Ascending aorta (tissue), 2 donors: ENCODE measurements at places on chromosomes 6 and 20. TPM values are rescaled to one million over a fixed set of nuclear protein-coding genes. Genes with fewer than 3 reads are reported as not detected.

GRCh38 chr20:63941282-63942081 is 14.7 kb downstream of the UCKL1 start:
- H3K27ac ChIP-seq, result no peak overlapping the region
- peak; percentile 64 for DNase-seq
- H3K36me3 ChIP-seq, result peaks cover 78% of the 10 kb centered on the region
- no peak overlapping the region for H3K4me3 ChIP-seq
- no peaks in the 10 kb centered on the region for H3K27me3 ChIP-seq

DNA sequence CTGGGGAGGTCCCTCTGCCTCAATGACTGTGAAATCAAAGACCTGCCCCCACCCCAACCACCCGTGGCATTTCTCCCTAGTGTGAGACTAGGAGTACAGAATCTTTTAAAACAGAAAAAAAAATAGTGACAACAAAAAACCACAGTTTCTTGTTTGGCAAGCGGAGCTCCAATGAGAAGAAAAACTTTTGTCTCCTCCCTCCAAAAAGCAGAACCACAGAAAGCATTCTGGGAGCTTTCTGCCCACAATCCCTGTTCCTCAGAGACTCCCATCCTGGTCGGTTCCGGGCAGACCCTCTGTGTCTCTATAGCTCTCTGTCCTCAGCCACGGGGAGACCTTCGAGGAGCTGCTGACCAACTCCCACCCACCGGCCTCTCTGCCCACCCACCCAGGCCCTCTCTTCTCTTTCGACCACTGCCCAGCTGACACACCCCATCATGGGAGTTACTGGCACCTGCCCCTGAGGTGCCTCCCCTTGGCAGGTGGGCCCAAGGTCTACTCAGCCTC is 4.9 kb downstream of the PREX1 start:
- no peaks in the 10 kb centered on the region for H3K27me3 ChIP-seq
- peak overlapping the region; percentile 67 for H3K27ac ChIP-seq
- DNase-seq, result no peak
- H3K4me1 ChIP-seq, result peaks cover 9% of the 10 kb centered on the region
- peak overlapping the region; percentile 14 for H3K4me3 ChIP-seq

GRCh38 chr6:112044196-112044595 is 9.7 kb upstream of the CCN6 start:
- H3K27me3 ChIP-seq, result no peaks in the 10 kb centered on the region
- H3K27ac ChIP-seq, result no peak overlapping the region

GRCh38 chr6:130029163-130029562 is 10.8 kb downstream of the L3MBTL3 start:
- no peaks in the 10 kb centered on the region for H3K4me1 ChIP-seq
- DNase-seq, result no peak
- H3K27ac ChIP-seq, result no peak overlapping the region
- H3K4me3 ChIP-seq, result no peak overlapping the region
- H3K27me3 ChIP-seq, result no peaks in the 10 kb centered on the region

- H3K4me1 ChIP-seq, result no peaks in the 10 kb centered on the region
- H3K36me3 ChIP-seq, result no peaks in the 10 kb centered on the region
- H3K27ac ChIP-seq, result no peak overlapping the region
- no peak overlapping the region for H3K4me3 ChIP-seq
Measured at GRCh38 chr6:83047065-83047754, 18.4 kb downstream of the UBE3D start.

- H3K27ac ChIP-seq, result peak overlapping the region; percentile 73
- H3K36me3 ChIP-seq, result no peaks in the 10 kb centered on the region
- H3K4me1 ChIP-seq, result peaks cover 26% of the 10 kb centered on the region
- no peak for DNase-seq
- H3K4me3 ChIP-seq, result peak overlapping the region; percentile 66
Measured at GRCh38 chr6:130967502-130968445, 95.3 kb downstream of the EPB41L2 start.

GRCh38 chr20:24537210-24537609 is 67.8 kb downstream of the SYNDIG1 start:
- H3K4me3 ChIP-seq, result no peak overlapping the region
- H3K27me3 ChIP-seq, result no peaks in the 10 kb centered on the region
- no peaks in the 10 kb centered on the region for H3K4me1 ChIP-seq
- H3K27ac ChIP-seq, result no peak overlapping the region

- H3K27me3 ChIP-seq, result no peaks in the 10 kb centered on the region
- no peak overlapping the region for H3K4me3 ChIP-seq
- no peaks in the 10 kb centered on the region for H3K4me1 ChIP-seq
- H3K36me3 ChIP-seq, result peaks cover 3% of the 10 kb centered on the region
Measured at GRCh38 chr6:151300267-151300991, 60.7 kb downstream of the AKAP12 start.

DNA sequence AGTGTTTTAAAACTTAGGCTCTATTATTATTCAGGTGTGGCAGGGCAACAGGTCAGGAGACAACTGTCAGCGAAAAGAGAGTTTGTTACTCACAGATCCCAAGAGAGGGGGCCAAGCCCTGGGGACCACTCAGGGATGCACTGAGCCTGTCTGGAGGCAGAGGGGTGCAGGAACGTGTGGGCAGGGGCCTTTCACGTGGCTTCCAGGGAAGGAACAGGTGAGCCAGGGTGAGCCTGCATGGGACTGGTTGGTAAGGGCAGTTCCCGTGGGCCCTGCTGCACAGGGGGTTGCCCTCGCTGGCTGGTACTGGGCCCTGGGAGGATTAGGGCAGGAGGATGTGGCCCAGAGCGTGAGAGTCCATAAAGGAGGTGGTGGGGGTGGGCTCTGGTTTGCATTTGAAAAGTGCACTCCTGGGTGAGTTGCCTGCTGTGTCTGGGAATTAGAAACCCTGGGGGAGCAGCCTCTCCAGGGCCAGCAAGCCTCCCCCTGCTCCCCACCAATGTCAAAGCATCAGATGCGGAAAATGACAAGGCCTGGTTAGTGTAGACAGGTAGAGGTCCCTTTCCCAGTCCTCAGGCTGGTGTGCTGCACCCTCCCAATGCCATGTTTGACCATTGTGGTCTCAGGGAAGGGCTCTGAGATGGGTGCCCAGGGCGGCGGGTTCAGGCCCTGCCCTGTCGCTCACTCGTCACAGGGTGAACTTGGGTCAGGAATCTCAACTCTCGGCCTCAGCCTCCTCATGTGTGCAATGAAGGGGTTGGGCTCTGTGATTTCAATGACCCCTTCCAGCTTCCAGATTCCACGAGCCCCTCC is 127.4 kb upstream of the RPS6KA2 start:
- H3K27me3 ChIP-seq, result no peaks in the 10 kb centered on the region
- no peak overlapping the region for H3K27ac ChIP-seq
- DNase-seq, result no peak
- no peaks in the 10 kb centered on the region for H3K4me1 ChIP-seq

GRCh38 chr6:155055729-155056128 is 60.6 kb downstream of the TIAM2 start:
- no peaks in the 10 kb centered on the region for H3K36me3 ChIP-seq
- no peaks in the 10 kb centered on the region for H3K27me3 ChIP-seq
- no peak overlapping the region for H3K4me3 ChIP-seq
- no peak overlapping the region for H3K27ac ChIP-seq
- peak; percentile 24 for DNase-seq

DNA sequence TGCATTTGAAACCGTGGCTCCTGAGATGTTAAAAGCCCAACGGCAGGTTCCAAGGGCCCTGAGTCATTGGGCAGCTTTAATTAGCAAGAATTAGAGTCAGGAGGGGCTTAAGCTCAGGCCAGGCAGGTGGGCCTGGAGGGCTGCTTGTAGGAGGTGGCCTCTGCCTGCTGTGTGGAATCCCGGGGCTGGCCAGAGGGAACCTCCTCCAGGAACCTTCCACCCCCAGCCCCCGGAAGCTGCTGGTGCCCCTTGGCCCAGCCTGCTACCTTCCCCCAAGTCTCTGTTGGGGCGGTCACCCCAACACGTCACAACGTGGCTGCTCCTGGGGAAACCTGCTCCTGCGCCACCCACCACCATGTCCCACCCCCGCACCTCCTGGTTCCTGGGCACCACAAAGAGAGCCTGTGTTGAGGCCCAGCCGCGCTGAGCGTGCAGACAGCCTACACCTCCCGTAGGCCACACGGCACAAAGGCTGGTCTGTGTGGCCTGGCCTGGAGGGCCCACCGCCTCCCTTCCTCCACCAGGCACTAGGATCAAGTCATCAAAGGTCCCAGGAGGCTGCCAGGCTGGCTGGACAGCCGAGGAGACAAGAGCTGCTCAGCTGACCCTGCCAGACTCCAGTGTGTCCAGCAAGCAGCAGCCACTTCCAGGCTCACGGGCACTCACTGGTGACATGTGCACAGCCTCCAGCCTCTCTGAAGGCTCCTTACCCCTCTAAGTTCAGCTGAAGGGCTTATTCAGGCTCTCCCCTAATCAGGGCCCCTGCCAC is 86.3 kb downstream of the SNX5 start:
- DNase-seq, result no peak
- H3K36me3 ChIP-seq, result no peaks in the 10 kb centered on the region
- H3K27me3 ChIP-seq, result no peaks in the 10 kb centered on the region
- H3K4me1 ChIP-seq, result no peaks in the 10 kb centered on the region

- no peaks in the 10 kb centered on the region for H3K27me3 ChIP-seq
- DNase-seq, result no peak
- no peaks in the 10 kb centered on the region for H3K36me3 ChIP-seq
- no peak overlapping the region for H3K4me3 ChIP-seq
- H3K27ac ChIP-seq, result peak overlapping the region; percentile 69
- peaks cover 8% of the 10 kb centered on the region for H3K4me1 ChIP-seq
Measured at GRCh38 chr20:48286601-48287000, 501.3 kb upstream of the SULF2 start.

- no peak overlapping the region for H3K4me3 ChIP-seq
- no peaks in the 10 kb centered on the region for H3K27me3 ChIP-seq
- no peak overlapping the region for H3K27ac ChIP-seq
Measured at GRCh38 chr6:53611342-53611741, 54.2 kb downstream of the KLHL31 start.

DNA sequence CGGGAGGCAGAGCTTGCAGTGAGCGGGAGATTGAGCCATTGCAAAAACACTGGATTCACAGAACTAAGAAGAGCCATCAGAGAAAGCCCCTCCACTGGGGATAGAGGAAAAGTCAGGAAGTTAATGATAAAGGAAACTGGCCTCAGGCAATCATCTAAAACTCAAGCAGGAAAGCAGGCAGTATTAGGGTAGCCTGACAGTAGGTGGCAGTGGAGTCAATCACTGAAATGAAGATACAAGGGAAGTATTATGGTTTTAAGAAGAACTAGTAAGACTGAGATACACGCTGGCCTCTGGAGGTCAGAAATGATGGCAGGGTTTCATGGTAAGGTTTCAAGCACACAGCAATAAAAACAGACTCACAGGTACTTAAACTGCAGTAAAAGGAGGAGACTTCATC is 578.3 kb downstream of the HACE1 start:
- peaks cover under 1% of the 10 kb centered on the region for H3K4me1 ChIP-seq
- no peak for DNase-seq
- no peak overlapping the region for H3K27ac ChIP-seq
- no peak overlapping the region for H3K4me3 ChIP-seq
- H3K27me3 ChIP-seq, result no peaks in the 10 kb centered on the region

- H3K27ac ChIP-seq, result no peak overlapping the region
- no peaks in the 10 kb centered on the region for H3K27me3 ChIP-seq
- no peaks in the 10 kb centered on the region for H3K4me1 ChIP-seq
Measured at GRCh38 chr6:163717106-163717764, 302.7 kb downstream of the QKI start.

- no peak for DNase-seq
- no peak overlapping the region for H3K27ac ChIP-seq
- no peaks in the 10 kb centered on the region for H3K27me3 ChIP-seq
Measured at GRCh38 chr6:130962966-130963365, 100.1 kb downstream of the EPB41L2 start.

The CCM2L gene
- total RNA-seq, result 38.6 TPM

The PREX1 gene
- total RNA-seq, result 75.4 TPM

The RCAN2 gene
- total RNA-seq, result 83.4 TPM

The ABHD16B gene
- total RNA-seq, result not detected

The KCNK16 gene
- total RNA-seq, result not detected

The PXMP4 gene
- total RNA-seq, result 38.0 TPM

The CD2AP gene
- total RNA-seq, result 18.9 TPM

The BCKDHB gene
- total RNA-seq, result 14.3 TPM
